ENCODE measurements at places on chromosomes 16 and 17.

GRCh38 chr16:88453611-88454522 lies 787 bp downstream of the ZFPM1 start:
- no peak for DNase-seq

DNA sequence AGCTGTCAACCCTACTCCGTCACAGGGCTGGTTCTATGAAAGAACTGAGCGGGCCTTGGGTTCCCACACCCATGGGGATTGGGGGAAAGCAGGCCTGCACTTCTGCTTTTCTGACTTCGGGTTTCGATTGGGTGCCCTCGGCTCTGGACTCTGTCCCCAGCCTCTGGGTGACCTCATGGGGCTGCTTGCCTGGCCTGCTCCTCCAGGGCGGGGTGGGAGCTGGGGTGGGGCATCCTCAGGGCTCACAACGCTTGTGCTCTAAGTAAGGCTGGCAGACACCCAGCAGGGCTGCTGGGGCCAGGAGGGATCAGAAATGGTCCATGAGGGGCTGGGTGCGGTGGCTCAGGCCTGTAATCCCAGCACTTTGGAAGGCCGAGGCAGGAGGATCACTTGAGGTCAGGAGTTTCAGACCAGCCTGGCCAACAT lies 19.2 kb downstream of the ARHGAP27 start:
- no peak for DNase-seq

DNA sequence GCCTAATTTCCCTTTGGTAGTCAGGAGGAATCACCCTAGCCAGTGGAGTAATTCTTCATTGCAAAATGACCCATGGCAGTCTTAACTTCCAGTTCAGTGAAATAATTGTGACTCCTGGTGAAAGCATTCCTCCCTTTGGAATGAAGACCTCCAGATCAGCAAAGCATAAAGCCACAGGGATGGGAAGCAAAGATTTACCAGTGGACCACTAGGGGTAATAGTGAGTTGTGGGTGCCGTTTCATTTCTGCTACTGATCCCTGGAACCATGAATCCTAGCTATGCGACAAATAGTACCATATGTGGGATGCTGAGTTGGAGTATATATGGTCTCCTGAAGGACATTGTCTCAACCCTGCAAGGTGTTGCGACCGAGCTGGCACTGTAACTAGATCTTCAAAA lies 13.7 kb downstream of the DYNLL2 start:
- no peak for DNase-seq

DNA sequence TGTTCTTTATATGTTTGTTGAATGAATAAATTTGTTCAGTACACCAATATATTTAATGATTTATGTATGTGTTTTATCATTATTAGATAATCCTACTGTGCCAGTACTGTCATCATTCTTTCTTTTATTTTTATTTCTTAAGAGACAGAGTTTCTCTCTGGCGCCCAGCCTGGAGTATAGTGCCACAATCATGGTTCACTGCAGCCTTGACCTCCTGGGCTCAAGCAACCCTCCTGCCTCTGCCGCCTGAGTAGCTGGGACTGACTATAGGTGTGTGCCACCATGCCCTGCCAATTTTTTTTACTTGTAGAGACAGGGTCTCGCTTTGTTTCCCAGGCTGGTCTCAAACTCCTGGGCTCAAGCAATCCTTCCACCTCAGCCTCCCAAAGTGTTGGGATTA lies 41.8 kb downstream of the PAFAH1B1 start:
- no peak for DNase-seq

- no peak for DNase-seq
Observed at GRCh38 chr16:6861135-6861814, 471.4 kb upstream of the RBFOX1 start.

GRCh38 chr17:35912339-35912912 lies 18.1 kb downstream of the RDM1 start:
- no peak for DNase-seq

DNA sequence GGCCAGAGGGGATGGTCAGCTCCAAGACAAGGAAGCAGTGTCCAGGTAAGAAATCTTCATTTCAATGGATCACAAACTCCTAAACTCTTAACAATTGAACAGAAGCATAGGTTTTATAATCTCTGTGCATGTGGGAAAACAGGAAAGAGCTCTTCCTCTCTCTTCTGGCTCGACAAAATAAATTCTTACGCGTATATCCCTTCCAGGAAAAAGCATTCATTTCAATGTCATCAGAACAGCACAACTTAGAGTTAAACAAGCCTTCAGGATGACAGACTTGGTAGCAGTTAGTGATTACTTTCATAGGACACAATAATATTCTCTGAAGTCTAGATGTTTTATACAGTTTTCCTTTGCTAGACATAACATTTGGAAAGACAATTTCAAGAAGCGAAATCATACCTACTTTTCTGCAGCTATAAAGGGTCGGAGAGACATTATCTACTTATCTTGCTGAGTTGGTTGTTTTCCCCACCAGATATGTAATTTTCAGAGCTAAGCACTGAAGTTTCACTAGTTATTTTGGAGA lies 19.3 kb upstream of the SLC35G3 start:
- DNase-seq: no peak

GRCh38 chr16:79740252-79740651 lies 139.7 kb upstream of the MAF start:
- DNase-seq: no peak

DNA sequence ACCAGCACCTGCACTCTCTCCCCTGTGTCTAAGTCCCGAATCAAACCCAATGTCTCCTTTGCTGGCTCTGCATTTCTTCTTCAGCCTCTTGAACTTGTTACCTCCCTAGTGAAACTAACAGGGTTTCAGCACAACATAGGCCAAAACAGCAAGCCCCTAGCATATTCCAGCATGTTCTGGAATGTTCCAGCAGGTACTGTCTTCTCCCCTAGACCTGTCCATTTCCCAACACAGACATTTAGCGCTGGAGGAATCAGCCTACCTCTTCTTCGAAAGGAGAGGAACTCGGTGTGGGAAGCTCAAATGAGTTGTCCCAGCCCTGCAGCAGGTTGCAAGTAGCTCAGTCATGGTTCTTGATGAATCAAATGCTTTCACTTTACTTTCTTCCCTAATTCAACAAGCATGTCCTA lies 47.1 kb downstream of the LITAF start:
- no peak for DNase-seq

DNA sequence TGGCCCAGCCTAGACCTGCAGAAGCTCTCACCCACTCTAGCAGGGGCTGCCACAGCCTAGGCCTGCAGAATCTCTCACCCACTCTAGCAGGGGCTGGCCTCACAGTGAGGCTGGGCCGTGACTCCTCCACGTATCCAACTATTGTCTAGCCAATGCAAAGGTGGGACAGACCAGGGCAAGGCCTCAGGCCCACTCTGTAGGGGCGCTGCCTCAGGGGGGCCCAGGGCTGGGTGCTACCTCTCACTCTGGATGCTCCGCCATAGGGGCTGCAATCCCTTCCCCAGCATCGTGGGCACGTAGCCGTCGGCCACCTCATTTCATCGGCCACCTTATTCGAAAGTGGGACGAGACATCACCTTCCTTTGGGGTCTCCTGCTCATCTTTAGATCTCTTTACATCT lies 51.7 kb downstream of the RPH3AL start:
- no peak for DNase-seq

- no peak for DNase-seq
Observed at GRCh38 chr16:82017911-82018568, 6.8 kb upstream of the SDR42E1 start.

DNA sequence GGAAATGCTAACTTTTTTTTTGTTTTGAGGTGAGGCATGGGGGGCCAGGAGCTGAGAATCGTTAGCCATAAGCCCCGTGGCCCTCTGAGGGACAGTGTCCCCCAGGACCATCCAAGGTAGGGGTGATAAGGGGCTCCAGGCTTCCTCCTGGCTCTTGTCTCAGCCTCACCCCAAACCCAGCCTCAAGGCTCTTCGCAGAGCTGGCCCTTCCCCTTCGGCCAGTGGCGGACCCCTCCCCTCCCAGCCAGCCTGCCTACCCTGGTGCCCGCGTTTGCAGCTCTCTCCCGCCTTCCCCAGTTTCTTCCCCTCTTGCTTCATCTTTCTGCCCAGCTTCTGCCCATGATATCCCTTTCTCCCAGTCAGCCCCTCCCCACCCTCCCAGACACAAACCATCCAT lies 22.7 kb upstream of the ATP2A3 start:
- no peak for DNase-seq

- no peak for DNase-seq
Observed at GRCh38 chr17:68963958-68964357, 8.8 kb upstream of the ABCA8 start.

GRCh38 chr16:78696797-78697196 lies 597.3 kb downstream of the WWOX start:
- no peak for DNase-seq

DNA sequence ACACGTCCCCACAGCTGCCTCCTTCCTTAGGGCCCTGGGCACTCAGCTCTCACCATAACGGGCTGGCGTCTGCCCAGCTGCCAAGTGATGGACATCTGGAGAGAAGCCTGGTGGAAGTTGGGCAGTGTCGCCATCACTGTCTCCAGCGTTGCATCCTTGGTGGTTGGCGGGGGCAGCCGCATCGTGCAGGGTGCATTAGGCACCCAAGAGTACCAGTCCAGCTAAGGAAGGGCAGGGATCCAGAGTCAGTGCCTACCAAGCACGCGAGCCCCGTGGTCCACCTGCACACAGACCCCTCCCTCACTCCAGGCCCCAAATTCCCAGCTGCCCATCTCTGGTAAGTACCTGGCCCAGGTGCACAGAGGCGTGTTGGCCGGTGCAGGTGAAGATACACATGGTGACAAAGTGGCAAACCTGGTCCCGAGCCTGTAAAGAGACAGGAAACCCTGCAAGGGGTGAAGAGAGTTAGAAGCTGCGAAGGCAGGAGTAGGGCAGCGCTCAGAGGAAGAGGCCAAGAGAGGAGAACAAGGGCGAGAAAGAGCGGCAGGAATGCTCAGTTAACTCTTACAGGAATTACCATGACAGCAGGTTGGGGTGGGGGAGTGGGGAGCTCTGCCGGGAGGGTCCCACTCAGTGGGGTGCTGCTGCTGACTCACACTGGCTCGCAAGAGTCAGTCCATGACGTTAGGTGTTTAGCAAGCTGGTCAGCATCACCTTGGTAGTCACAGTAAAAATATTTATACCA lies 9.5 kb downstream of the ALOX15 start:
- no peak for DNase-seq

GRCh38 chr17:66423056-66423955 lies 120.9 kb downstream of the PRKCA start:
- no peak for DNase-seq

DNA sequence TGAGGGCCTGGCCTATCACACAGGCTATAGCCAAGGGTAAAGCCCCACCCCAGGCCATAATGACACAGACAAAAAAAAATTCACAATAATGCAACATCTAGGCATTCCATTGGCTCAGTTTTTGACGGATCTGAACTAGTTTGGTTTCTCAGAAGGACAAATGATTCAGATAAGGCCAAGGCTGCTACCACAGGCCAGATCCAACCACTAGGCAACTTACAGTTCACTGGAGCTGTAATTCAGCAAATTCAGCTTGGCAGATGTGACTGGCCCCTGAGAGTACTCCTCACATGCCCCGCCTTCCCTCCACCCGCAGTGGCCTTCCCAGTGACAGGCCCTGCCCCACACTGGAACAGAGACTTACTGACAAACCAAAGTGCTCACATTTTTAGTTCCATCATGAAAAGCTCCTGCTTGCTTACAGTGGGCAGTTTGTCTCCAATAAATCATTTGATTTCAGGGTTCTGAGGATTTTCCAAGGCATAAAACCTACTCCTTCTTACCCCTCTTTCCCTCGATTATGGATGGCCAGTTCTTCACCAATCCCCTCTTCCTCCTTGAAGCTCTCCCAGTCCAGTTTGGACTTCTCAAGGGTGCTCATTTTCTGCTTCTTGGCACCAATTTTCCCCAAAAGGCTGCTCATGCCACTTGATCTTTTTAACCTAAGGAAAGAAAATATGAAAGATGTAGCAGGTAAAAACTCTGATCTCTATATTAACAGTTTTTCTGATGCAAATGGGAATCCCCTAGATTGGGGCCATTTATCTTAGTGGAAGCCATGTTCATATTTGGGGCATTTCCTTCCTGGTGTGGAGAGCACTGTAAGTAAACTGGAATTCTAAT lies 53.3 kb upstream of the BCAR1 start:
- no peak for DNase-seq

- no peak for DNase-seq
Observed at GRCh38 chr16:67558859-67559258, 3.5 kb upstream of the CTCF start.

Measured in SK-N-DZ (cell line).